Bronchial epithelial cell (primary cell): ENCODE measurements at places on chromosomes 3 and 15. TPM values are rescaled to one million over a fixed set of nuclear protein-coding genes. Genes with fewer than 3 reads are reported as not detected.

The HIGD2B gene
- total RNA-seq, result 0.13 TPM in 1 of 2 replicates, not detected in the other

The PCLAF gene
- 1.8 and 3.2 TPM in 2 replicates for total RNA-seq

The RPL39L gene
- total RNA-seq, result 23.4 and 52.1 TPM in 2 replicates

The TMC3 gene
- not detected in 2 replicates for total RNA-seq

The XCR1 gene
- under 0.01 TPM in 1 of 2 replicates, not detected in the other for total RNA-seq

- peak; percentile 46 for DNase-seq
These were observed 921 bp downstream of the FBXL2 start for GRCh38 chr3:33278163-33278562.

- DNase-seq, result no peak
These were observed 350.3 kb upstream of the ZNF385D start for GRCh38 chr3:22101351-22101750.

- DNase-seq, result peak; percentile 37
These were observed 156.2 kb downstream of the FGF12 start for GRCh38 chr3:192570821-192571791.
